ENCODE measurements at places on chromosomes 7 and 10.
A peak's percentile ranks its signal among the peaks of the same experiment; 100 is the strongest.

- no peak for DNase-seq
These were observed 204.6 kb upstream of the FOXP2 start for GRCh38 chr7:114209968-114210367.

DNA sequence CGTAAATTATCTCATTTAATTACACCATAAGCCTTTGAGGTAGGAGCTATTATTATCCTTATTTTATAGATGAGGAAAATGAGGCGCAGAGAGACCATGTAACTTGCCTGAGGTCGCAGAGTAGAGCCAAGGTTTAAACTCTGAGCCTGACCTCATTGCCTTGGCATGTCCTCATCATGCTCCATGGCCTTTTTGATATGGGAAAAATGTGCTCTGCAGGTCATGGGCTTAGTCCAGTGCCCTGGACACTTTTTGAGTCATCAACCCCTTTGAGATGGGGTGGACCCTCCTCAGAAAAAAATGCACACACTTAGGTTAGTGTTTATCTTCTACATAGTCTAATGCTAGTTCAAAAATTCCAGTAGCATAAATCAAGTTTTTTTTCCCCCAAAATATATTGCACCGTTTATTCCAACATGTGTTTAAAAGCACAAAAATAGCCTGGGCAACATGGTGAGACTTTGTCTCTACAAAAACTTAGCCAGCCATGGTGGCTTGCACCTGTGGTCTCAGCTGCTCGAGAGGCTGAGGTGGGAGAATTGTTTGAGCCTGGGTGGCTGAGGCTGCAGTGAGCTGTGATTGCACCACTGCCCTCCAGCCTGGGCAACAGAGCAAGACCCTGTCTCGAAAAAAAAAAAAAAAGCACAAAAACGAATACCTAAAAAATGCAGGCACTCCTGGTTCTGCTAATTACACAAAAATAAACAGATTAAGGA lies 28.6 kb upstream of the TMEM178B start:
- DNase-seq = no peak

DNA sequence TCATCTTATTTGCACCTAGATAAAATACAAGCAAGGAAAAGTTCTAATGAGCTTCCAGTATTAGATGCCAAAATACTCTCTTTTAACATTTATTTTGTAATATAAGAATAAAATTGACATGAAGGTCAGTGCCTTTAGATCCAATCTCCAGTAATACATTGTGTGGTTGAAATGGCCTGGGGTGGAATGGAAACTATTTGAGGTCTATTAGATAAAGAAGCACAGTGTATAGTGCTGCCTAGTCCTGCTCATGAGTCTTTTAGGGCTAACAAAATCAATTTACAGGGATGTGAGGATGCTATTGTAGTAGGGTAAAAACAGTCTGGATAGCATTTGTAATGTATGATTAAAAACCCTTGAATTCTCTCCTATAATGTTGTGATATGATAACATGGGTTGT lies 84.5 kb upstream of the ETV1 start:
- DNase-seq = no peak

DNA sequence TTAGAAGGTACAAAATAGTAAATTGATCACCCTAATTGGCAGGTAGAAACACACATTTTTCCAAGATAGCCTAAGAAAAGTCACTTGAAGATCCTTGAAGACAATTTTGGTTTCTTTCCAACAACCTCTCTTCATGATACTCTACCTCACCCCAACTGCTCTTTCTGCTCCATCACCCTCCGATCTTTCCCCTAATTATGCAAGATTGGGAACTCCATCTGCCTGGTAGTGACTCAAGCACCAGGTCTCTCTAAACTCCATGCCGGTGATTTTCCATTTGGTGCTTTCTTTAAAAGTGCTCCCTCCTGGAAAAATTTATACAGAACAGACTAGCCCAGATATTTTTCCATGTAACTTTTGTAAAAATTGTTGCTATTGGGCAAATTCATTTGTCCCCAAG lies 1.1 kb upstream of the AKR1B1 start:
- DNase-seq = no peak

- peak; percentile 55 for DNase-seq
These were observed 175.1 kb downstream of the COBL start for GRCh38 chr7:51141451-51142003.

- no peak for DNase-seq
These were observed 29.2 kb downstream of the PRSS58 start for GRCh38 chr7:142228537-142229104.

DNA sequence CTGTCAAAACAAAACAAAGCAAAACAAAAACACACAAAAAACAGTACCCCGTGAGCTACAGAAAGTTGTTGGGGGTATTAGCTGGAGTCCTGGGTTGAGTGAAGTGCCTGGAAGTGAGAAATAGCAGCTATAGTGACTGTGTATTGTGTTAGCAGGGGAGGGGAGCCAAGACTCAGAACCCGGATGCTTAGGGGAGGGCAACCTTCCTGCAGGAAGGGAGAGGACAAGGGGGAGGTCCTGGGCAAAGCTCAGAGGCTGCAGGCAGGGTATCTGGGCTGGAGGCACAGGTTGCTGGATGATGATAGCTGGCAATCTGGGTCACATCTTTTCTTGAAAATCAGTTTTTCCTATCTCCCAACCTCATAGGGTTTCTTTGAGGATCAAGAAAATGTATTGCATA lies 75.8 kb upstream of the PARD3 start:
- DNase-seq = no peak

GRCh38 chr10:61135276-61135721 lies 191.3 kb upstream of the RHOBTB1 start:
- DNase-seq = no peak

DNA sequence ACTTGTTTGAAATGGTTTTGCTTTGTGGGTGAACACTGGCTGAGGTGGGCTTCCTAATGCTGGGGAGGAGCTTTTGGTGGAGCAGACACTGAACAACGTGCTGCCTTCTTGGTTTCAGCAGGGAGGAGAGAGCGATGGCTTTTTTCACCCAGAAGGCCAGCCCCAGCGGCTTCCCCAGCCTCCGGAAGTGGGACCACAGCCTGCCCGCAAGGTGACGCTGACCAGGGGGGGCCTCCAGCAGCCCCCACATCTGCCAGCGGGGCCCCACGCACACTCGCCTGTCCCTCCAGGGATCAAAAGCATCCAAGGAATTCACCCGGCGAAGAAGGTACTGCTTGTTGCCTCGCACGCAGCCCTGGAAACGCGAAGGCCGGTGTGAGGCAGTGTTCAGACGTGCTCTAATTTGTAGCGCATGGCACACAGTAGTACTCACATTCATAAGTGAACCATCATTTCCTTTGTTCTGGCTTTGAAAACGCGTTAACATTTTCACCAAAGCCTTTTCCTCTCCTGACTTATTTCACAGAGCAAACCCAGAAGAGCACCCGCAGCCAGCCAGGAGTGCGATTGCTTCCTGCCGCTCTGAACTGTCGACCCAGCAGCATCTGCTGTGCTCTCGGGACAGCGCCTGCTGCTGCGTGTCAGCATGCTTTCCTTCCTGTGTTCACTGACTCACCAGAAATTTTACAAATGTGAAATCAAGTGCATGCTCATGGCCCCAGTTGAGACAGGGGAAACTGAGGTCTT lies 48.4 kb downstream of the SHH start:
- DNase-seq = no peak
